ENCODE measurements at places on chromosomes 6 and 20.

GRCh38 chr6:152167641-152168603 lies 360.4 kb downstream of the ESR1 start:
- no peak for DNase-seq

GRCh38 chr6:22099231-22099630 lies 197.6 kb downstream of the PRL start:
- DNase-seq, result no peak

GRCh38 chr6:146423452-146423851 lies 120.2 kb upstream of the RAB32 start:
- DNase-seq, result peak; percentile 64

DNA sequence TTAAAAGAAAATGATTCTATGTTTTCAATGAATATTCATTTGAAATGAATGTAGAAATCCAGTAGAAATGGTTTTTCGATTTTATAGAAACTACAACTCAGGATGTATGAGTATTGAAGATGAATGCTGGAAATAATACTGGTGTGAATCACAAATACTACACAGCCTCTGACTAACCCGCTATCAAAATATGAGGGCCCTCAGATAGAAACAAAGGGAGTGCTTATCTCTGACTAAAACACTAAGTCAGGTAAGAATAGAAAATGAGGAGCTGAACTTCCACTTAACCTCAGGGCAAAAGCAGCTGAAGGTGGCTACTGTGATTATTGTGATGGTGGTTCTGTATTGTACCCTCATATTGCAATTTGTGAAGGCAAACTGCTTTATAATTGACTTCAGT lies 220.9 kb upstream of the RNF217 start:
- no peak for DNase-seq

DNA sequence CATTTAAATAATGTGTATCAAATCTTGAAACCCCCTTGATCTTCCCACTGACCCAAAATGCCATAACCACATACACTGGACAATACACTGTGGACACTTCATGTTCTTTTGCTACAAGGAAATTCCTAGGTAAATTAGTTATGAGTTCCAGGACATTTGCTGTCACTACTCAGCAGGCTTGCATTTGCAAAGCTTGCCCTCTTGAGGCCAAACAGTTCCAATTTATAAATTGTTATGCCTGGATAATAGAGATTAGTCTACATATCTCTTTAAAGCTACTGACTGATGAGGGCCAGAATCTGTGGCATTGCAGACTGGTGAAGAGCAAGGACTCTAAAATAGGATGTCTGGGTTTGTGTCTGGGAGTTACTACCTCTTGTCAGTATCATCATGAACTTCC lies 17.4 kb upstream of the RAB32 start:
- no peak for DNase-seq

DNA sequence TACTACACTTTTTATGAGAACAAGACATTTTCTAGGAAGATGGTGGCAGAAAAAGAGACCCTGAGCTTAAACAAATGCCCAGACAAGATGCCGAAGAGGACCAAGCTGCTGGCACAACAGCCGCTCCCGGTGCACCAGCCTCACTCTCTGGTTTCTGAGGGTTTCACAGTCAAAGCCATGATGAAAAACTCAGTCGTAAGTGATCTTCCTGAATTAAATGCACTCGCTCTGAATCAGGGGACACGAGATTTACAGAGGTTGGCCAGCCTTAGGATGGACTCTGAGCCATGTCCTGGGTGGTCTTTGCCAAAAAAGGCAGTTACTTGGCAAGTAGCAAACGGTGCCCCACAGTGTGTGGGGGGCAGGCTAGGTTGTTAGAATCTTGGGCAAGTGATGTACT lies 423 bp downstream of the PACRG start:
- peak; percentile 4 for DNase-seq

DNA sequence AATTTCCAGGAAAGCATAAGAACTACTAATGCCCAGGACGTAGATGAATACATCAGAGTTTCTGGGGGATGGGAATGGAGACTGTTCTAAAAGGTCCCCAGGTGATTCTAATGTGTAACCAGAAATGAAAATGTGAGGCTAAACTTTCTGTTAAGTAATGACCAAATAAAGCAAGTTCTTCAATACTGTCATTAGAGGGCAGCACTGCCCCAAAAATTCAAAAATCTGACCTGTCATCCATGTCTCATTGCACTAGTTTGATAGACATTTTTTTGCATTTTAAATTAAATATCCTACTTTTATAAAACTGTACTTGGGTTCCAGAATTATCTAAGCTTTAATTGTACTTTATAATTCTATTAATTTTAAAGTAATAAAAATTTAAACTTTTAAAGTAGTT lies 94.9 kb downstream of the RFX6 start:
- DNase-seq, result peak; percentile 66

DNA sequence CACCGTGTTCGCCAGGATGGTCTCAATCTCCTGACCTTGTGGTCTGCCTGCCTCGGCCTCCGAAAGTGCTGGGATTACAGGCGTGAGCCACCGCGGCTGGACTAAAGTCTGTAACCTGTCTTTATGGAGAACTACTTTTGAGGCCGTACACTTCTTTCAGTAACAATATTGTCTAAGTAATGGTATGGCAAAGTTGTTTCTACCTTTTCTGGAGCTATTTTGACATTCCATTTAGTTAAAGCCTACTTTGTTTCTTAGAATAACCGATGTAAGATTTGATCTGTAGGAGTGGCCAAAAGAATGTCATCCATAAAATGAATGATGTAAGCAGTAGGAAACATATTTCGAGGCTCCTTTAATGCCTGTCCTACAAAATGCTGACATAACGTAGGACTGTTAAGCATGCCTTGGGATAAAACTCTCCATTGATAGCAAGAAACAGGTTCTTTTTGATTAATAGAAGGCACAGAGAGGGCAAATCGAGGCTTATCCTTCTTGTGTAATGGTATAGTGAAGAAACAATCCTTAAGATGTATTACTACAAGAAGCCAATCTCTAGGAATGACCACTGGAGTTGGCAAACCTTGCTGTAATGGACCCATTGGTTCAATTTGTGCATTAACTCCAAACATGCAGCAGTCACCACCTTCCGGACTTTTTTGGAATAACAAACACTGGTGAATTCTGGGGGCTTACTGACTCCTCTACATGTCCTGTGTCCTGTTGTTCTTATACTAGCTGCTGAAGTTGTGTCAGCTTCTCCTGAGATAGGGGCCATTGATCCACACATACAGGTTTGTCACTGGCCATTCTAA lies 35.9 kb downstream of the HLA-DRA start:
- no peak for DNase-seq

GRCh38 chr20:573414-574296 lies 30.1 kb upstream of the CSNK2A1 start:
- no peak for DNase-seq

Data from NB4 (cell line).